ENCODE measurements at places on chromosomes 3 and 15.

DNA sequence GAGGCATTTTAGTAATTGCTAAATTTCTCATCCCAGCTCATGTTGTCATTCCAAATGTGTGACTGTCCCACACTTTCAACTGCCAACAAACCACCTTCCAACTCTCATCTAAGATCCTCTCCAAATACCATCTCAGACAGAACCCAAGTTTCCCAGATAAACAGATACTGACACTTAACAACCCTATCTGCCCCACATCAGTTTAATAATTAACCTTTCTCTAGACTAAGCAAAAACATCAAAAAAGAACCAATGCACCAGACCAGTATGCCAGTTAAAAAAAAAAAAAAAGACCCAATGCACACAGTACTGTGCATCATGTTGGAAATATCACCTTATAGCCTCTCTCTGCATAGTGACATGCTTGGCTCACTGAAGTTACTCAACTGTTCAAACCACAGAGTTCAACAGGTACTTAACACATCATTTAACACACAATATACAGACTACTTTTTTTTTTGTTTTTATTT, 5.5 kb downstream of the SFMBT1 start:
- peak overlapping the region; percentile 38 for H3K4me3 ChIP-seq
- peak; percentile 37 for DNase-seq
- no peaks in the 10 kb centered on the region for H3K36me3 ChIP-seq
- peaks cover 14% of the 10 kb centered on the region for H3K4me1 ChIP-seq

DNA sequence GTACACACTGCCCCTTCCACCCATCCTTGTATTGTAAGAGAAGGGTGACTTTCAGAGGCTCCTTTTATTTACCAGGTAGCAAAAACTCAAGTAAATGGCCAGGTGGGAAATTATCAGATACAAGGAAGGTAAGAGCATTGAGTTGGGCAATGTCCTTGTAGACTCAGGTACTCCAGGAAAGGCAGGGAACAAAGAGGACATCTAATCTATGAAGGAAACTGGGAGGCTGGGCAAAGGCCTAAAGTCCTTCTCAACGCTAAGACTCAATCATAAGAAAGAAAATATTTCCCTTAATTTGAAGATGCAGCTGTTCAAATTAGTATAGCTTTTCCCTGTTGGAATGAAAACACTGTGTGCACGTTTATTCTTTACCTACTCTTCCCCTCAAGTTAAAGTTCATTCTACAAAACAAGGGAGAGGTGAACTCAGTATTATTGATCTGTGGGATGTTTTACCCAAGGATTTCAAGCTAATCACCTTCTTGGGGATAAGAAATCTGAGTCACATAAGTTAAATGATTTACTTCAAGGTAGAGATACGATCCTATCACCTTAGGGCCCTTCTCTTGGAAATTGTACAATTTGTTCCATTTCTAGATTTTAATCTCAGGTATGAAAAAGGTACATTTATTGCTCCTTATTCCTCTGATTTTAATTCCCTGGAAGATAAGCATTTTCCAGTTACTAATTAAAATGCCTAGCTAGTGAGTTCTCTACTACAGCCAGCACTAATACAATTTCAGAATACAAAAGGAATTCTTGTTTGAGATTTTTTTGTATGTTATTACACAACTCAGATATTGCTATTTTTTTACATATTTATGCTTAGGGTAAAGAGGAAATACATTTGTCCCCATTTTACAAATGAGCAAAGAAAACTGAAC, 80.6 kb downstream of the PLD1 start:
- H3K4me1 ChIP-seq, result no peaks in the 10 kb centered on the region
- H3K36me3 ChIP-seq, result peaks cover 6% of the 10 kb centered on the region
- DNase-seq, result no peak
- no peak overlapping the region for H3K27ac ChIP-seq
- H3K4me3 ChIP-seq, result no peak overlapping the region

GRCh38 chr15:78537266-78537905, 2.9 kb upstream of the PSMA4 start:
- H3K4me1 ChIP-seq, result peaks cover 14% of the 10 kb centered on the region
- H3K36me3 ChIP-seq, result peaks cover 17% of the 10 kb centered on the region
- no peak overlapping the region for H3K27ac ChIP-seq
- DNase-seq, result no peak

- H3K27me3 ChIP-seq, result no peaks in the 10 kb centered on the region
- H3K4me3 ChIP-seq, result no peak overlapping the region
- peaks cover 25% of the 10 kb centered on the region for H3K4me1 ChIP-seq
- no peak for DNase-seq
- H3K36me3 ChIP-seq, result peaks cover 44% of the 10 kb centered on the region
These were observed 2.7 kb downstream of the TPRA1 start for GRCh38 chr3:127587876-127588275.

DNA sequence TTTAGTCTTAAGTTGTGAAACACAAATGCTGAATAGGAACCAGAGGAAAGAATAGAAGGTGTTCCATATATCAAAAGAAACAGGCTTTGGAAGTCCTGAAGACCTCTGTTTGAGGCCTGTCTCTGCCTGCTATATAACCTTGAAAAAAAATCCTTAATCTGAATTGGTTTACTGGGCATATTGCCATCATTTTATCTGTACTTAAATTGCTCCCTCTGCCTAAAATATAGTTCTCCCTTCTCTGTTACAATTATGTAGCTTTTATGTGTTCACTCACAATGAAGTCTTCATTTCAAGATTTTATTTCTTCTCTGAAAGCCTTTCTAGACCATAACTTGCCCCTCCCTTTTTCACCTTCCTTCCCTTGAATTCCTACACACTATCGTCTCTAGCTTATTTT, 21.2 kb downstream of the ARL13B start:
- peaks cover 6% of the 10 kb centered on the region for H3K36me3 ChIP-seq
- no peak overlapping the region for H3K4me3 ChIP-seq
- DNase-seq, result no peak
- peak overlapping the region; percentile 4 for H3K27ac ChIP-seq
- no peaks in the 10 kb centered on the region for H3K27me3 ChIP-seq
- H3K4me1 ChIP-seq, result no peaks in the 10 kb centered on the region

- H3K4me1 ChIP-seq, result peaks cover 5% of the 10 kb centered on the region
- peaks cover 99% of the 10 kb centered on the region for H3K36me3 ChIP-seq
- H3K4me3 ChIP-seq, result no peak overlapping the region
- H3K27ac ChIP-seq, result no peak overlapping the region
These were observed 25.4 kb downstream of the GOLGB1 start for GRCh38 chr3:121724130-121724529.

DNA sequence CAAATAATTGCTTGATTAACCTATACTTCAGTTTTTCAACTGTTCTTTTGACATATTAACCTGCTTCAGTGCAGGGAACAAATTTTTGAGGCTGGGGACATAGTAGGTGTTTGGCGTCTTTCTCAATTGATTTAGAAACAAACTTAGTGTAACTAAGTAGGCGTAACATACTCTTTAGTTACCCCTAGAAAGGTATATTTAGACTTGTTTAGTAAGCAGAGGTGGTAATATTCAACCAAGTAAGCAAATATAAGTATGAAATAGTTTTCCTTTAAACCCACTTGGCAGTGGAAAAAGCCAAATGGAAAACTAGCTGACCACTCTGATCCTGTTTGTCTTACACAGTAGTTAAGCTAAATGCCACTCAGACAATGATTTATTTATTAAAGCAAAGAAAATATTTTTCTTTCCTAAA, 113.2 kb downstream of the MBNL1 start:
- peaks cover 9% of the 10 kb centered on the region for H3K36me3 ChIP-seq
- DNase-seq, result no peak
- no peaks in the 10 kb centered on the region for H3K27me3 ChIP-seq
- H3K27ac ChIP-seq, result peak overlapping the region; percentile 76
- peak overlapping the region; percentile 73 for H3K4me3 ChIP-seq

GRCh38 chr3:40143283-40144090, 166.0 kb upstream of the EIF1B start:
- H3K27me3 ChIP-seq, result no peaks in the 10 kb centered on the region
- no peaks in the 10 kb centered on the region for H3K4me1 ChIP-seq
- H3K4me3 ChIP-seq, result no peak overlapping the region
- no peak for DNase-seq
- H3K36me3 ChIP-seq, result no peaks in the 10 kb centered on the region

DNA sequence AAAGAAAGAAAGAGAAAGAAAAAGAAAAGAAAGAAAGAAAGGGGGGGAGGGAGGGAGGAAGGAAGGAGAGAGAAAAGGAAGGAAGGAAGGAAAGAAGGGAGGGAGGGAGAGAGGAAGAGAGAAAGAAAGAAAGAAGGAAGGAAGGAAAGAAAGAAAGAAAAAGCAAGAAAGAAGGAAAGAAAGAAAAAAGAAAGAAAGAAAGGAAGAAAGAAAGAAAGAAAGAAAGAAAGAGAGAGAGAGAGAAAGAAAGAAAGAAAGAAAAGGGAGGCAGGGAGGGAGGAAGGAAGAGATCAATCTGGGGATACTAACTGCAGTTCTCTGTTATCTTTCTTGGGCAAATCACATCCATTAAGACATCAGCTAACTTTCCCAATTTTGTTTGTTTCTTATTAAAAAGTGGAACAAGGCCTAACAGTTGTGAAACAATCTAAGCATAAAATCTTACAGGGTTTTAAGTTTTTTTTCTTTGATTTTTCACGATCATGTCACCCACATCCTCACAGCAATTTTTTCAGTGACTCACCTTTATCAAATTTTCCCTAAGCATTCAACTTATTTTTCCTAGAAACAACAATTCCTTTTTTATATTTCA, 36.8 kb downstream of the TBC1D2B start:
- DNase-seq, result no peak
- peaks cover 23% of the 10 kb centered on the region for H3K4me1 ChIP-seq
- H3K36me3 ChIP-seq, result peaks cover 43% of the 10 kb centered on the region
- no peaks in the 10 kb centered on the region for H3K27me3 ChIP-seq
- no peak overlapping the region for H3K4me3 ChIP-seq
- H3K27ac ChIP-seq, result peak overlapping the region; percentile 80

DNA sequence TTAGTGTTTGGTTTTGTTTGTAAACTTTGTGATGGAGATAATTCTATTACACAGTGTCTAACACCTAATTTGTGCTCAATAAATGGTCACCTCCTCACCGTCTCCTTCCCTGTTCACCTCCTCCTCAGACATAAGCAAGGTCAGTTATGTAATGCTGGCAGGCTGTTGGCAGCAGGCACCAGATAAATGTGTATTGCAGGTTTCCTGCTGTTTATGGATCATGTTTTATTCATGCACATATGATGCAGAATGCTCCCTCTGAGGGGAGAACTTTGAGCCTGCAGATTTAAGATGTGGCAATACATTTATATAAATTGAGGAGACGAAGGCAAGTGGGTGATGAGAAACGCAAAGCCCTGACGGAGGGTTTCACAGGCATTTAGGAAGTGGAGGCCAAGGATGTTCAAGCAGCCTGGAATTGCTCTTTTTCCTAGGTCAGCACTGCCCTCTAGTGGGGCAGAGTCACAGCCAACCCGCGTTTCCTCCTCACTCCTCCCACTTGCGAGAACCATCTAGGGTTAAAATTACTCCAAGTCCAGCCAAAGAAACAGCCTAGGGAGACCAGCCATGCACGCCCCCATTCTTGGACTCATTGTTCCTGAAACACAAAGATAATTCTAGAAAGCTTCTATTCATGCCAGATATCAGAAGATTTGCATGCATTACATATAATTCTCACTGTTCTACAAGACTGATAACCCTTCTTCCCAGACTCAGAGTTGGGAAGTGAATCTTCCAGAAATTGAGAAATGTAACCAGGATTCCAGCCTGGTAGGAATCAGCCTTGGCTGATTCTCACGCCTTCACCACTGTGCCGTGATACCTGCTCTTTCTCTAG, 228.7 kb downstream of the SLCO3A1 start:
- DNase-seq, result peak; percentile 79
- no peaks in the 10 kb centered on the region for H3K36me3 ChIP-seq
- H3K4me1 ChIP-seq, result peaks cover 6% of the 10 kb centered on the region
- no peaks in the 10 kb centered on the region for H3K27me3 ChIP-seq
- no peak overlapping the region for H3K27ac ChIP-seq
- H3K4me3 ChIP-seq, result no peak overlapping the region

- H3K4me1 ChIP-seq, result peaks cover 12% of the 10 kb centered on the region
- no peaks in the 10 kb centered on the region for H3K27me3 ChIP-seq
- no peak overlapping the region for H3K27ac ChIP-seq
These were observed 106.4 kb downstream of the FBLN2 start for GRCh38 chr3:13655061-13655913.

- H3K27ac ChIP-seq, result no peak overlapping the region
- peaks cover 5% of the 10 kb centered on the region for H3K4me1 ChIP-seq
- H3K36me3 ChIP-seq, result peaks cover 4% of the 10 kb centered on the region
- no peak overlapping the region for H3K4me3 ChIP-seq
- H3K27me3 ChIP-seq, result no peaks in the 10 kb centered on the region
These were observed 34.6 kb downstream of the ROPN1B start for GRCh38 chr3:126003447-126004190.

GRCh38 chr3:194865615-194866014, 179.9 kb downstream of the FAM43A start:
- H3K36me3 ChIP-seq, result no peaks in the 10 kb centered on the region
- H3K4me3 ChIP-seq, result no peak overlapping the region
- DNase-seq, result no peak
- H3K27me3 ChIP-seq, result no peaks in the 10 kb centered on the region

GRCh38 chr3:60175680-60176079, 1075.6 kb downstream of the FHIT start:
- no peak overlapping the region for H3K27ac ChIP-seq
- H3K27me3 ChIP-seq, result no peaks in the 10 kb centered on the region
- H3K4me1 ChIP-seq, result no peaks in the 10 kb centered on the region

DNA sequence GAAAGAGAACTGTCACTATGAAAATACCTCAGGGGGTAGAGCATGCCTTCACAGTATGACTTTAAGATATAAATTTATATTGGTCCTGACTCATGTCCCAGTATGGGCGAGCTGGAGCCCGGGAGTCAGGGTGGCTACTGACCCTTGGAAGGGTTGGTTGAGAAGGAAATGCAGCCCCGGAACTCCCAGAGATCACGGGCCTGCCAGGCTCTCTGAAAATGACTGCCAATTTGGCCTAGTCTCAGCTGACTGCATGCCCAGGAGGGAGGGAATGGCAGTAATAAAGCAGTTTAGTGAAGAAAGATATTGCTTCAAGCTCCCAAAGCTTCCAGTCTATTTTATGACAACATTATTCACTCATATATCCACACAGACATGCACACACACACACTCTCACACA, 299.0 kb downstream of the NR2F2 start:
- H3K4me3 ChIP-seq, result no peak overlapping the region
- peaks cover 91% of the 10 kb centered on the region for H3K27me3 ChIP-seq
- H3K4me1 ChIP-seq, result no peaks in the 10 kb centered on the region
- no peak for DNase-seq
- H3K27ac ChIP-seq, result no peak overlapping the region

- H3K36me3 ChIP-seq, result peaks cover 52% of the 10 kb centered on the region
- no peaks in the 10 kb centered on the region for H3K27me3 ChIP-seq
- H3K4me1 ChIP-seq, result peaks cover 37% of the 10 kb centered on the region
- DNase-seq, result no peak
- no peak overlapping the region for H3K27ac ChIP-seq
- no peak overlapping the region for H3K4me3 ChIP-seq
These were observed 57.9 kb downstream of the RGMA start for GRCh38 chr15:93031103-93031464.

- no peaks in the 10 kb centered on the region for H3K27me3 ChIP-seq
- H3K36me3 ChIP-seq, result peaks cover 15% of the 10 kb centered on the region
These were observed 138.0 kb upstream of the RAD18 start for GRCh38 chr3:9101286-9101685.
